ENCODE measurements at places on chromosomes 16 and 17.

DNA sequence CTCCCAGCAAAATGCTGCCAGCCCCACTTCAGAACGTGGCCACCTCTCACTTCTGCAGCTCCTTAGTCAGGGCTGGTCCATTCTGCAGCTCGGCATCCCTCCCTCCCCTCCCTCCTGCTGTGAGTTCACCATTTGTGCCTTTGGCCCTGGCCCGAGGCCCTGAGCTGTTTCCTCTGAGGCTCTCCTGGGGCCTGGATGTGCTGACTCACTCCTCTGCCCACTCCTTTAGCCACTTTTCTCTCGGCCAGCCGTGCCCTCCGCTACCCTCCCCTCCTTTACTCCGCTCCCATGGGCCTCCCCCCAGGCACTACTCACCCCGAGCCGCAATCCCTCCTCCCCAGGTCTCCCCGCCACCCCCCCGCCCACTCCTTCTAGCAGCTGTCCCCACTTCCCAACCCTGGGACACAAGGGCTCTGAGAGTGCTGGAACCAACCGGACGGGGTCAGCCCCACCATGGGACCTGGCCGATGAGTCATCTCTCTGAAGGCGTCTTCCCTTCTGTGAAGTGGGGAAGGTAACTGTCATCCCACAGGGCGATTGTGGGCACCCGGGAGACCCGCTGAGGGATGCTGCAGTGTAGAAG, 11.5 kb downstream of the KCNG4 start:
- DNase-seq, result no peak

DNA sequence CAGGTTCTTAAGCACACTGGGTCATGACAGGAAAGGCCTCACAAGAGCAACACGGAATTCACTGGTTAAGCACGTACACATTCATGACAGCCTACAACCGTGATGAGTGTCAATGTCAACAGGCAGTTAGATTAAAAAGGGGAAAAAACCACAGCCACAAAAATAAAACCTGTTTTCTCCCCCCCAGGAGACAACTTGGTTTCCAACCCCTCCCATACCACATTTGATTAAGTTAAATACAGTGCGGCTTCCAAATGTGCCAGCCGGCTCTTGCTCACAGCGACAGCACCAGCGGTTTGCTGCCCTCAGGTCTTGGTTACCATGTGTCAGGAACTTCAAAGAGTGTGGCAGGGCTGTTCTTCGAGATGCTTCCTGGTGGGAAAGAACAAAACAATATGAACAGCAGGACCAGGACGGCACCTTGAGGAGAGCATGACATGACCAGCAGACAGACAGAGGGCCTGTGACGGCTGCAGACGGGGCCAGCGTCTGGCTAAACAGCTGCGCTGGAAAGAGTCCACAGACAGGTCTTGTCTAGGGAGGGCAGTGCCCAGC, 193.6 kb downstream of the PARN start:
- no peak for DNase-seq

DNA sequence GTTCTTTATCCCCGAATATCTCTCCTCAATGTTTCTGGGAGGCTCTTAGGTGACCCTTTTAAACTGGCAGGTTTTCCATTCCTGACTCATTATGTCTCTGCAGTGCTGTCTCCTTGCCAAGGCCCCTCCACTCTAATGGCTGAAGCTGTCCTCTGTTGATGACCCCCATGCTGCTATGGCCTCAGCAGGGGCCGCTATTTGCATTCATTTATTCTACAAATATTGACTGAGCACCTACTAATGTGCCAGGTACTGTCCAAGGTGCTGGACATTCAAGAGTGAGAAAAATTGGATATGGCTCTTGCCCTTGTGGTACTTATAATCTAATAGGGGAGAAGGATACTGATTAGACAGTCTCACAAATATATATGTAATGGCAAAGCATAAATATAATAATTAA, 55.4 kb downstream of the GP2 start:
- DNase-seq, result no peak

DNA sequence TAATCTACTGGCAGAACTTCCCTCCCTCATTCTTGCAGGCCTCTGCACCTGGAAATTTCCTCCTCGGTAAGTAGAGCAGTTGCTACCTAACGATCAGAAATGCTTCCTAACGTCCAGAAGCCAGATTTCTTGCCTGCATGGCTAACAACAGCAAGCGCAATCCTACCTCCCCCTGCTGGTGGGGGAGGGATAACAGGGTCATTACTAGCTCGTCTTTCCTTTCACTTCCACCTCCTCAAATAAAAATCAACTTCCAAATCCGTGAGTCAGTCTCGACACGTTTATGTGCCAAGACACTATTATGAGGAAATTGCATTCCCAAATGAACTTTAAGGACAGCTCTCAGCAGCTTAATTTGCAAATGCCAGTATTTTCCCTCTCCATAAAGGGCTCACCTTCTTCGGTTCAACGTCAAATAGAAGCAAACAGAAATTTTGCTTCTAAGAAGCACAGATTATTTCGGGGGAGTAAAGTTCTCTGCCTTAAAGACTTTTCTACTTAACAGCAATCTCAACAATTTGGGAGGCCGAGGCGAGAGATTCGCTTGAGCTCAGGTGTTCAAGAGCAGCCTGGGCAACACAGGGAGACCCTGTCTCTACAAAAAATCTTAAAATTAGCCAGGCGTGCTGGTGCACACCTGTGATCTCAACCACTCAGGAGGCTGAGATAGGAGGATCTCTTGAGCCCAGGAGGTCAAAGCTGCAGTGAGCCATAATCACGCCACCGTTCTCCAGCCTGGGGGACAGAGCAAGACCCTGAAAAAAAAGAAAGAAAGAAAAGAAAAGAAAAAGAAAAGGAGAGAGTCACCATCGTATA, 188.6 kb upstream of the PSMD7 start:
- DNase-seq, result no peak

GRCh38 chr17:10558049-10558448, 8.6 kb upstream of the MYH2 start:
- DNase-seq, result no peak

- DNase-seq, result no peak
These were observed 37.3 kb downstream of the TBCD start for GRCh38 chr17:82789051-82789592.

Measured in NCI-H2171 (cell line).